ENCODE measurements at places on chromosomes 13 and 19.

- no peak for DNase-seq
These were observed 540 bp upstream of the USE1 start for GRCh38 chr19:17214508-17215126.

DNA sequence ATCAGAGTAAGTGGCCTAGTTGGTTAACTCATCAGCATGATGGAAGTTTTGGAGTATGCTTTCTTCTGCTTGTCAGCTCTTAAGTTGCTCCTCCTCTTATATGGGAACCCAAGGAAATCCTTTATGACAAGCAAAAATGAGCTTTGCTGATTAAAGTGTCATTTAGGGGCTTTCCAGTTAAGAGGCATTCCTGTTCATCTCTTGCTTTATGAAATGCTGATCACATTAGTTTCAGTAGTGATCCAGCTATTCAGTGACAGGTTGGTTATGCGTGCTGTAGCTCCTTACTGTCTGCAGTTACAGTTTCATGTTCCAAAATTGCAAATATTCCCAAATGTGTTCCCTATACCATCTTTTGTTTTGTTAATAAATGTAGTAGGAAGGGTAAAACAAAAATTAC is 146.6 kb downstream of the CDK8 start:
- no peak for DNase-seq

- no peak for DNase-seq
These were observed 80.3 kb upstream of the FRY start for GRCh38 chr13:31951215-31951678.

DNA sequence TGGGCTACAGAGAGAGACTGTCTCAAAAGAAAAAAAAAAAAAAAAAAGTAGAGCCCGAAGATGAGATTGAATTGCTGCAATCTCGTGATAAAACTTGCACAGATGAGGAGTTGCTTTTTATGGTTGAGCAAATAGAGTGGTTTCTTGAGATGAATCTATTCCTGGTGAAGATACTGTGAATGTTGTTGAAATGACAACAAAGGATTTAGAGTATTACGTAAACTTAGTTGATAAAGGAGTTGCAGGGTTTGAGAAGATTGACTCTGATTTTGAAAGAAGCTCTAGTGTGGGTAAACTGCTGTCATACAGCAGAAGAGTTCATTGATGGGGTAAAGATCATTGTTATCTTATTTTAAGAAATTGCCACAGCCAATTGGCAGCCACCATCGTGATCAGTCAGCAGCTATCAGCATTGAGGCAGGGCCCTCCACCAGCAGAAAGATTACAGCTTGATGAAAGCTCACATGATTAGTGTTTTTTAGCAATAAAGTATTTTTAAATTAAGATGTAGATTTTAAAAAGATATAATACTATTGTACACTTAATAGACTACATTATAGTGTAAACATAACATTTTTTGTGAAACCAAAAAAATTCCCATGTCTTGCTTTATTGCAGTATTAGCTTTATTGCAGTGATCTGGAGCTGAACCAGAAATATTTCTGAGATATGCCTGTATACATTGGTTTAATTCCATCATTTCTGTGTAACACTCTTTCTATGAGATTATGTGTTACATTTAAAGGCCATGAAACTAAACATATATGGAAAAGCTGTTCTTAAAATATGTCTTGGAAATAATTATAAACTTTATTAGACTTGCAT is 43.1 kb downstream of the ZMYM2 start:
- DNase-seq = no peak

- DNase-seq = no peak
These were observed 249.3 kb upstream of the HTR2A start for GRCh38 chr13:47146136-47146535.

GRCh38 chr13:75407473-75407872 is 74.5 kb downstream of the TBC1D4 start:
- DNase-seq = no peak

DNA sequence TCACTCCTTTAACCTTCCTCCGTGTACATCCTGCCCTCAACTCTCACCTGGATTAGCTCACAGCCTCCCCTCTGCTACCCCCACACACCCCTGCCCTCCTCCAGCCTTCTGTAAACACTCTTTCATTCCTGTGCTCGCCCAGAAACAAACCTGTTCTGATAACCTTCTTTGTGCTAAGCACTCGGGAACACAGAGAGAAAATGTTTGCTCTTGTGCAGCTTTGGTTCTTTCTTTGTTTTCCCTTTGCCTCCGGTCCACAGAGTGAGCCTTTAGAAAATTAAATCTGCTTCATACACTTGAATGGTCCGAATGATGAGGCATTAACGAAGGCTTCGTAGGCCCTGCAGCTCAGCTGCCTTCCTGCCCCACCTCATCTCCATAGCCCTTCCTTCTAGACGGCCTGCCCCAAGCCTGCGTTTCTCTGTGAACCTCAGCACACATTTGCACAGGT is 6.6 kb upstream of the ZDHHC20 start:
- DNase-seq = no peak
